ENCODE measurements at places on chromosomes 12 and 14.

DNA sequence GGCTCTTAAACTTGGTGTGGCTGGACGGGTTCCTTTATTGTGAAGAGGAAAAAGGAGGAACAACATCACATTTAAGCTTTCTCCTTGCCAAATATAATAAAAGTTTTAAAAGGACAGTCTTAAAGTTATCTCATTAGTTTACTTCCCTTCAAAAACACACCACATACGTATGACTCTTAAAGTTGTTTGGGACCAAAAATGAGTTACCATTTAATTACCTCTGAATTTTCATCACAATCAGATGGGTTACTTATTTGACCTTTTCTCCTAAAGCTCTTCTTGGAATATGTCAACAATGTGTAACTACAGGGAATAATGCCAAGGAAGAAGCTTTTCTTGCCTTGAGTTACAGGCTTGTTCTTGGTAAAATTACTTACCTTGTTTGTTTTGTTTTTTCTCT lies 16.4 kb downstream of the RAB21 start:
- no peak for DNase-seq

DNA sequence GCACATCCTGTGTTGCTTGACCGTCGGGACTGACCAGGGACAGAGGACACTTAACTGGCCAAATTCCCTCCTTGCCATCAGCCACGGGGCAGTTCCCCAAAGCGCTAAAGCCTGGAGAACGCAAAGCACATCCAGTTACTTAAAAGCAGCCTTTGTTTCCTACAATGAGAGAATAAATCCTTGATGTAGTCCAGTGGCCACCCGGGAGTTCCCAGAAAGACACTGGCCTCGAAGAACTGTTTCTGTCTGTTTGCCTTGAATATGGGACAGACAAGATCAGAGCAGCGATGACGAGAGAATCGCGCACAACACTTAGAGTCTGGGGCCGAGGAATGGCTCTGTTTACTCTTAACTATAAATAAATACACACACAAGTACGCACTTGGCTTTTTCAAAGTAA lies 102.2 kb downstream of the TNFAIP2 start:
- DNase-seq = no peak

DNA sequence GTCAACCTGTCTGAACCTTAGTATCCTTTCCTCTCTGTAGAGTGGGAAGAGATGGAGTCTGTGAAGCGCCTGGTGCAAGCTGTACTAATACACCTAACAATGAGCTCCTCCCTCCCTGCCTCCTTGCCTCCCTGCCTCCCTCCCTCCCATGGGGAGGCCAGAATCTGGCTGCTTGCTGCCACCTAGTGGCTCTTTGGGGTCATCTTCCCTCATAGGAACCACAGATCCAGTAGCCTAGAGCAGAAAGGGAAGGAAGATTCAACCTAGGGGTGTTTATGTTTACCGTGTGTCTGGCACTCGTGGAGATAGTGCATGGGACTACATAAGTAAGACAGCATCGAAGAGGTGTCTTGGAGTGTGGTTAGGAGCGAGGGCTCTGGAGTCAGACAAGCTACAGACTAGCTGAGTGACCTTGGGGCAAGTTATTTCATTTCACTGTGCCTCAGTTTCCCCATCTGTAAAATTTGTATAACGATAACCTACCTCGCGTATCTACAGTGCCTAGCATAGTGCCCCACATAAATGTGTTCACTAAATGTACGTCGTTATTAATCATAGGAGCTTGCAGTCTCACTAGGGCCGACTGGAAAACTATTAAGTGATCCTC lies 35.5 kb upstream of the TSPAN9 start:
- DNase-seq = no peak

GRCh38 chr14:24434036-24434435 lies 4.3 kb downstream of the KHNYN start:
- DNase-seq = no peak

DNA sequence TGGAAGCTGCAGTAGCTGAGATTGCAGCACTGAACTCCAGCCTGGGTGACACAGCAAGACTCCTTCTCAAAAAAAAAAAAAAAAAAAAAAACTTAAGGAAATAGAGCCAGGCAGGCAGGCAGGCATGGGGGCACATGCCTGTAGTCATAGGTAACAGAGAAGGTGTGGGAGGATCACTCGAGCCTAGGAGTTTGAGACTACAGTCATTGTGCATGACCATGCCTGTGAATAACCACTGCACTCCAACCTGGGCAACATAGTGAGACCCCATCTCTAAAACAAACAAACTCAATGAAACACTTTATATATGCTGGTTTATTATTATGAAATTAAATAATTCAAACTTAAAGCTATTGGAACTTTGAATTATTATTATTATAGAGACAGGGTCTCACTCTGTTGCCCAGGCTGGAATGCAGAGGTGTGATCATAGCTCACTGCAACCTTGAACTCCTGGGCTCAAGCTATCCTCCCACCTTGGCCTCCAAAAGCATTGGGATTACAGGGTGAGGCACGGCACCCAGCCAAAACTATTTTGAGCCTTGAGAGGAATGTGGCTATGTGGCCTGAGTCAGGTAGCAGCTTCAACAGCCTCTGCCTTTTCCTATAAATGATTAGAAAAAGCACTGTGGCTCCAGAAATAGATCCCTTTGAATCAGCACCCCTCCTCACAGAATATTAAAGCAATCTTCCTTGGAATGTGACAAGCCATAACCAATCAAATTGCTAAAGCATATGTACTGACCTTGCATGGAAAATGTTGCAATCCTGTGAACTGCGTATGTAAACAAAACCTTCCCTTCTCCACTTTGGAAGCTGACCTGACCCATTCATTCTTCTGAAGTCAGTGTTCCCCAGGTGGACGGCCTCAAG lies 34.7 kb upstream of the YY1 start:
- DNase-seq = no peak

GRCh38 chr12:116400636-116401372 lies 123.3 kb upstream of the MED13L start:
- no peak for DNase-seq

GRCh38 chr14:70188659-70189455 lies at the start of gene SLC8A3:
SLC8A3 (minus strand) TSS chr14:70188951; CDS start chr14:70168422, 20,529 bp downstream.
- DNase-seq = peak; percentile 30

DNA sequence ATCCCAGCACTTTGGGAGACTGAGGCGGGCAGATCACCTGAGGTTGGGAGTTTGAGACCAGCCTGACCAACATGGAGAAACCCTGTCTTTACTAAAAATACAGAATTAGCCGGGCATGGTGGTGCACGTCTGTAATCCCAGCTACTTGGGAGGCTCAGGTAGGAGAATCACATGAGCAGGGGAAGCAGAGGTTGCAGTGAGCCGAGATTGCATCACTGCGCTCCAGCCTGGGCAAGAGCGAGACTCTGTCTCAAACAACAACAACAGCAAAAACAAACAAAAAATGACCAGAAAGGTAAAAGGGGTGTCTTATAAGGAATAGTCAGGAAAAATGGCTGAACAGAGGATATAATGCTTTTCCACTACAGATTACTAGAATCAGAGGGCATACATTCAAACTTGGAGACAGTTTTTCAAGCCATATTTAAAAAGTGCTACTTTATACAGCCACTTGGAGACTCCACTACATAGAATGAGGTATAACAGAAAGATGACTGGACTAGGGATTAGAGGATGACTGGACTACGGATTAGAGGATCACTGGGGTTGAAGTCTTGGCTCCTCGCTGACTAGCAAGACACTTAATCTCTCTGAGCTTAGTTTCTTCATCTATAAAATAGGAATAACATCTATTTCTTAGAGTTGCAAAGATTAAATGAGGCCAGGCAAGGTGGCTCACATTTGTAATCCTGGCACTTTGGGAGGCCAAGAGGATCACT lies 4.9 kb upstream of the CS start:
- no peak for DNase-seq

GRCh38 chr14:38256533-38256840 lies 594 bp upstream of the CLEC14A start:
- DNase-seq = no peak

DNA sequence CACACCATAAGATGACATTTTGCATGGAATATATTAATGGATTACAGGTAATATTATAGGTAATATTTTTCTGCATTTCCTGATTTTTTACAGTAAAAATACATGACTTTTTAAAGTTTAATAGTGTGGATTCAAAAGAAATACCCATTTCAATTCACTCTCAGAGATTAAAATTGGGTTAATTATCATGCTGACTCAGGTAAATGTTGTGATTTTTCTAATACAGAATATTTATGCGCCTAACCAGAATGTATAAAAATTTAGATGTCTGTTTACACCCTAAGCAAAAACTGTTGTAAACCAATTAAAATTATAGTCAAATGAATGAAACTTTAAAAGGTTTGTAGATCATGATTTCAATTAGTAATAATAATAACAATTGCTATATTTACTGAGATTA lies 117.2 kb upstream of the FLRT2 start:
- no peak for DNase-seq

DNA sequence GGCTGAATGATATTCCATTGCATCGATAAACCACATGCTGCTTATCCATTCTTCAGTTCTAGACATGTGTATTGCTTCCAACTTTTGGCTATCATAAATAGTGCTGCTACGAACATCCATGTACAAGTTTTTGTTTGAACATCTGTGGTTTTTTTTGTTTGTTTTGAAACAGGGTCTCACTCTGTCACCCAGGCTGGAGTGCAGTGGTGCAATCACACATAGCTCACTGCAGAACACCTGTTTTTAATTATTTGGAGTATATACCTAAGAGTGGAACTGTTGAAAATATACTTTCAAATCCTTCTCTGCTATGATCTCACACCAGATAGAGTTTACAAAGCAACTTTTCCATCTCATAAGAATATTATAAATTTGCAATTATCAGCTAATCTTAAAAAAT lies 124.2 kb downstream of the TTC7B start:
- DNase-seq = no peak

DNA sequence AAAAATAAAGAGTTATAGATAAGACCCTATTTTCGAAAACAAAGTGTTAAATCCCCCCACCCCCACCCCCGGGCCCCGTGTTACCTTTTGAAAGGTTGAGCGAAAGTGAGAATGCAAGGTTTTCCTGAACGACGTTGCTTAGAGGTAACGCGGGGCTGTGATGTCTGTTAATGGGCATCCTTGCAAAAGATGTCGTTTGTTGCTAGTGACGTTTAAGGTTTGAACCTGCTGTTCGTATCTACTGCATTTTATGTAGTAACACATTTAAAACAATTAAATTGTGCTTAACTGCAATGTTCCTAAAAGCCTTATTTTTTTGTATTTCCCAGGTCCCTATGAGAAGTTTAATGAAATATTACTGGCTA lies 1.2 kb downstream of the CPSF6 start:
- DNase-seq = no peak

DNA sequence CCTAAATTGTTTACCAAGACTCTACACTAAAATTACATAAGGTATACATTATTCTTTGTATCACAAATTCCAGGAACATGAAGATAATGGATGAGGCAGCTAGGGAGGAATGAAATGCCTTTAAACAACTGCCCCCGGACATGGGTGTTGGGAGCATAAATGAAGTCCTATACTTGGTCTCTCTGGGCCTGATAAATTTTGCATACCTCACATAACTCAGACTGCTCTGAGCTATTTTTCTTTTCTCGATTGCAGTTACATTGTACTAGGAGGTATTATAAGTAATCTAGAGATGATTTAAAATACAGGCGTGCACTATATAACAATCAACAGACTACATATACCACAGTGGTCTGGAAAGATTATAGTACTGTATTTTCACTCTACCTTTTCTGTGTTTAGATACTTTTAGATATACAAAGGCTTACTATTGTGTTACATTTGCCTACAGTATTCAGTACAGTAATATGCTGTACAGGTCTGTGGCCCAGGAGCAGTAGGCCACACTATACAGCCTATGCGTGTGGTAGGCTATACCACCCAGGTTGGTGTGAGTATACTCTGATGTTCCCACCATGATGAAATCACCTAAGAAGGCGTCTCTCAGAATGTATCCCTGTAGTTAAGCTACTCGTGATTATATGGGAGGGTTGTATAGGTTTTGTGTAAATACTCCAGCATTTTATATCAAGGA lies 14.3 kb downstream of the FNTB start:
- DNase-seq = no peak

- no peak for DNase-seq
Observed at GRCh38 chr14:95197551-95197950, 40.2 kb upstream of the DICER1 start.
